ENCODE measurements at places on chromosomes 2 and 18. TPM values are rescaled to one million over a fixed set of nuclear protein-coding genes. Genes with fewer than 3 reads are reported as not detected.
A peak's percentile ranks its signal among the peaks of the same experiment; 100 is the strongest.

- DNase-seq, result no peak
These were observed 88.9 kb downstream of the FEZ2 start for GRCh38 chr2:36509075-36509474.

RTP5 gene
- total RNA-seq, result not detected

DNA sequence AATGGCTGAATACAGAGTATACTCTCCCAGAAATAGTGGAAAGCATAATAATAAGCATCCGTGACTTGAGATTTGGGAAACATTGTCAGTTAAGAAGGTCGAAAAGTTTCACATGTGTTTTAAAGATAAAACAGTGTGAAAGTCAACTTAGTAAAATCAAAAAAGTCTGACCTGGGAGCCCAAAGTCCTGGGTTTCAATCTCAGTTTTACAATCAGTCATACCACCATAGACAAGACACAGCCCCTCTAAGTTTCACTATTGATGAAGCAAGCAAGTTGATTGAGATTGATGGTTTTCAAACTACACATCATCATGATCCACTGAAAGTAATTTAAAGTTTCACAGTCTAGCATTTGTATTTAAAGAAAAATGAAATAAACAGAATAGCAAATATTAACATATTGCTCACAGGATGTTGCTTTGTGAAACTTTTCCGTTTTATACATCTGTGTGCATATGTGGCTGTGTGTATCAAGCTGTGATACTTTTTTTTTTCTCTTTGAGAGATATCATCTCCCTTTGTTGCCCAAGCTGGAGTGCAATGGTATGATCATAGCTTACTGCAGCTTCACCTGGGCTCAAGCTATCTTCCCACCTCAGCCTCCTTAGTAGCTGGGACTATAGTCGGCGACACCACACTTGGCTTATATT, 71.1 kb downstream of the PIK3C3 start:
- no peak for DNase-seq

DNA sequence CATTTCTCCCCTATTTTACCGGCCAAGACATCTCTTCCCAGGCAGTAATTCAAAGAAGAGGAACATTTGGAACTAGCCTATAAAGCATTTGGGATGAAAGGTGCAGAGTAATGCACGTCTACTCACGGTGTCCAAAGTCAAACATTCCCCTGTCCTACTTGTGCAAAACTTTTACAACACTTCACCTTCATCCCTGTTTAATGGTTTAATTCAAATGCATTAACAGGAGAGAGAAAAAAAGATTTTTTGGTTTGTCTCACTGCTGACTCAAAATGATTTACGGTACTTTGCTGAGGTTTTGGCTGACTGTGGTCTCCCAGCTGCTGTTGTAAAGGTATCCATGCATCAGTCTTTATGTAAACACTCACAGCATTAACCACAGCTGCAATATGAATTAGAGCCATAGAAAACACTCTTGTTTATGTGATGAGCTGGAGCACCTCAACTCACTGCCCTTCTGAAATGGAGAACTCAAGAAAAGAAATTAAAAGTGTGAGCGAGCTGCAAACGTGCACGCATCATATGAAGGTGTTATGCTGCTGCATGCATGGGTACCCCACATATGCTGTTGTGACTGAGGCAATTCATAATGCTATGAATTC, 220.5 kb downstream of the PIEZO2 start:
- DNase-seq, result peak; percentile 97

GRCh38 chr2:4678927-4679326, 975.6 kb downstream of the DCDC2C start:
- DNase-seq, result no peak

NEB gene
- total RNA-seq, result under 0.01 TPM

DNA sequence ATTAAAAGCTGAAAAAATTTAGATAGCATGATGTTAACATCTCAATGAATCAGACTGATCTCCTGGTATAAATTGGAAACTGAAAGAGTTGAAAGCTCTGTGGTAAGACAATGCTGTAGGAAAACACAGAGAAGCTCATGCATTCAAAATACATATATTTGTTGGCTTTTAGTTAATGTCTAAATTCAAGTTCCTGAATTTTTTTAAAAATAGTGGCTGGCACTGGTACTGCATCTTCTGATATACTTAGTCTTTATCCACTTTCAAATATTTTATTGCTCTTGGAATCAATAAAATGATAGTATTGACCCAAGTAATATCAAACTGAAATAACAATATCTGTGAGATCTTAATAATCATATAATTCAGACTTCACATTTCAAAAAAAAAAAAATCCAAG, 151.4 kb upstream of the FIGN start:
- DNase-seq, result no peak

DNA sequence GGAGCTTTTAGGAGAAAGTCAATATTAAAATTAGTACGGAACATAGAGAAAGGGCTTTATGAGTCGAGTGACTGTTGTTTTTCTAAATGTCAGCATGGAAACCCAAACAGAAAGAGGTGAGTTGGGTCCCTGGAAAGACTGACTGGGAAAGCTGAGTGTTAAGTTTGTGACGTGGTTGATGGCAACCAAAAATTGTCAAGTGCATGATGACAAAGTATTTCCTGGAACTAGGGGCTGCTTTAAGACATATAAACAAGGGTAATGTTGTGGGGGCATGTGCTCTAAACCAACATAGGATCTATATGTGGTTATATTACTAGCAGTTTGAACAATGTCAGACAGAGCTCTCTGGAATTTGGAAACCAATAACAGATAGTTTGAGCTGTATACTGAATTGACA, 50.9 kb upstream of the GPD2 start:
- DNase-seq, result no peak

CROCC2 gene
- total RNA-seq, result not detected

PLGLB1 gene
- total RNA-seq, result 0.28 TPM

DNA sequence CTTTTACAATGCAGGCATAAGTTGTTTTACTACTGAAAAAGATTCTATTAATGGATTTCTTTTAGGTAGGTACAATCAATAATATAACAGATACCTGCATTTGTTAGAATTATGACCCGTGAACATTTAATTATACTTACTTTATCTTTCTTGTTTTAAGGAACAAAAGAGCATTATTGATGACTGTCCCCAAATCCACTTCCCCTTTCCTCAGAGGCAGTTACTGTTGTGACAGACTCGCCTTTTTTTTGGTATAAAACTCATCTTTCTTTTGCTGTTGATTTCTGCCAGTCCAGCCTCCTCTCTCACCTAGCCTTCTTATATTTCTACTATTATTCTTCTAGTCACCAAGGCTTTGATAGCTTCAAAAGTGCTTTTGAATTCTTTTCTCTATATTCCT, 12.1 kb downstream of the ACTR3 start:
- DNase-seq, result no peak

TEKT4 gene
- total RNA-seq, result not detected

- no peak for DNase-seq
These were observed 132.2 kb upstream of the RASGRP3 start for GRCh38 chr2:33344230-33344629.

- no peak for DNase-seq
These were observed 233.8 kb upstream of the SKOR2 start for GRCh38 chr18:47485221-47485797.

DNA sequence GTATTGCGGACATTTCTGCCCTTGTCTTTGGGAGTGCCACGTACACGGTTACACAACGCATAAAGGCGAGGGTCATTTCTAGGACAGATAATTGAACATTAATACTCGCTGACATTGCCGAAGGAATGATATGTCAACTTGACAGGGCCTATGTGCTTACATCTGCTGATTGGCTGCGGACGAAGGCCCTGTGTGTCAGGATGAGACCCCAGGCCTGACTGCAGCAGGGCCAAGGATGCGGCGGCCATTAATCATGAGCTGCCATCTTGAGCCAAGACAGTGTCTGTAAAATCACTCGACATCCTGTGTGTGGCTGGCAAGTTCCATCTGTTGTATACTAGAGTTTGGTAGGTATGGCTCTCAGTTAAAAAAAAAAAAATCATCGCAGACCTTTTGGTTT, 96.6 kb downstream of the MEIS1 start:
- no peak for DNase-seq

- peak; percentile 85 for DNase-seq
These were observed 1229.0 kb upstream of the NRXN1 start for GRCh38 chr2:52260904-52261303.

MAB21L4 gene
- total RNA-seq, result not detected

GRCh38 chr18:67359873-67360838, 156.4 kb downstream of the DSEL start:
- DNase-seq, result peak; percentile 96

ZNF892 gene
- total RNA-seq, result 2.7 TPM

GRCh38 chr18:47931718-47932103, 1.3 kb upstream of the SMAD2 start:
- no peak for DNase-seq

DNA sequence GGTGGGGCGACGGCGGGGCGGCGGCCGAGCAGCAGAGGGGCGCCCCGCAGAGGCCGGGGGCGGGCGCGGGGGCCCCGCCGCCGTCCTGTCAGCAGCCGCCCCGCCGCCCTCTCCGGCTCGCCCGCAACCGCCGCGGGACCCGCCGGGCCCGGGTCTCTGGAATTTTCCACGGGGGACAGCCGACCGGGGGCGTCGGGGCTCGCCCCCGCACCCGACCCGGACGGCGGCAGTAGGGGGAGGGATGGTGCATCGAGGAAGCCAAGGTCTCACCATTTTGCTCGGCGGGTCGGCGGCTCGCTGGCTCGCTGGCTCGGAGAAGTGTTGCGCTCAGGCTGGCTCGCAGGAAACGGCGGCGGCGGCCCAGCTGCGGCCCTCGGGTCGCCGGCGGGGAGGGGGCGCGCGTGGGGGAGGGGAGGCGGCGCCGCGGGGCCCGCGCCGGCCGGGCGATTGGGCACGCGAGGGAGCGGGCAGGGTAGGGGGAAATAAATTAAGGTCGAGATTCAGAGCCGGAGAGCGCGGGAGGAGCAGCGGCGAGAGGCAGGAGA, 405 bp downstream of the PPP3R1 start:
- no peak for DNase-seq

DNA sequence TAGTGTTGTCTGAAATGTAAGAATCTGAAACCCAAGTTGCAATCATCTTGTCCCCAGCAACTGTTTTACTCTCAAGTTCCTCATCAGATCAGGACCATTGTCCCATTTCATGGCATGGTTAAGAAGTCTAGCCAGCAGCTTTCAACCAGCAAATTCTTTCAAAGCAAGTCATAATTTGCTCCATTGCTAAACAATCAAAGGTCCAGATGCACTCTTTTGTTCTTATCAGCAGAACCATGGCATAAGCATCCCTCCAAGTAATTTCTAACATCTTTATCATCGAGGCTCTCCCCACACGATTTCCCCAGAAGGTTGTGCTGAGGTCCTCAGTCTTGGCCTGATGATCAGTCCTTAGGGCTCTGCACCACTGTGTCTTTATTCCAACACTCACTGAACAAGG, 67.5 kb upstream of the APCDD1 start:
- peak; percentile 43 for DNase-seq

- DNase-seq, result peak; percentile 17
These were observed 158.4 kb downstream of the UBE2E3 start for GRCh38 chr2:181138816-181139215.

DNA sequence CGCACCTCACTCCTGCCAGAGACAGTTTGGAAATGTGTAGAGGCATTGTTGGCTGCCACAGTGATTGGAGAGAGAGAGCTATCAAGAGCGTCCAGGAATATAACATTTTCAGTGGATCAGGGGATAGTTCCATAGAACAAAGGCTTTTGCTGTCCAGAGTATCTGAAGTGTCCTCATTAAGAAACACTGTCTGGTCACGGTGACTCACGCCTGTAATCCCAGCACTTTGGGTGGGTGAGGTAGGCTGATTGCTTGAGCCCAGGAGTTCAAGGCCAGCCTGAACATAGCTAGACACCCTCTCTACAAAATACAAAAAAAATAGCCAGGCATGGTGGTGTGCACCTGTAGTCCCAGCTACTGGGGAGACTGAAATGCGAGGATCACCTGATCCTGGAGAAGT, 231.1 kb downstream of the MBD5 start:
- DNase-seq, result no peak

COL3A1 gene
- 408 TPM for total RNA-seq

HOXD9 gene
- not detected for total RNA-seq

DNA sequence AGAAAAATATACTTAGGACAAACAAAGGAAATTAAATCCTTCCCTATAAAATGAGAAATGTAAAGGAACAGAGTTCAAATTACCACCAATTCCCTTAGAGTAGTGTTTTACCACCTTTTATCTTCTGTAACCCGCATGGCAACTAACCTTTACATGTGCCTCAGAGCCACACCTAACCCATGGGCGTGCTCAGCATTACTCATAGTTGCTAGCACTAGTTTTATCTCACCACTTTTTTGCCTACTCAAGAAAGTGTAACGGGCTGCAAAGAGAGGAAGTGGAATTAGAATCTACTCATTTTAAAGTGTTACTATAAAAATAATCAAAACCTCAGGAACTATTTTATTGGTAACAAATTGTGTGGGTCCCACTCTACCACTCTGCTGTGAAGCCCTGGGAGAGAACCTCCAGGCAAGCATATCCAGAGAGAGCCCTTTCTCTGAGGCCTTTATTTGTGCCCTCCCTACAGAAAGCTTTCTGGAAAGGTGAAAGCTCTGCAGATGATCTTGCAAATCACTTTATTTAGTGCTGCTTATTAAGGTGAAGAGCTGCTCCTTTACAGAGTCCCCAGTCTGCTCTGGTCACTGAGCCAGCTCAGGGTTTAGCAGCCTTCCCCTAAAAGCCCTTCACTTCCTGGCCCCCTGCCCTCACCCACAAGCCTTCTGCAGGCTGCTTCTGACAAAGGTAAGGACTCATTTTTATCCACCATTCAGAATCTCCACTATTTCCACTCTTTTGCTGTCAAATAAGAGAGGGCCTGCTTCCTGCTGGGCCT, 98.8 kb downstream of the TRABD2A start:
- DNase-seq, result peak; percentile 15

CNDP1 gene
- not detected for total RNA-seq

All from IMR-90 (cell line).